HFF-Myc (cell line): ENCODE measurements at places on chromosomes 12 and 14.

DNA sequence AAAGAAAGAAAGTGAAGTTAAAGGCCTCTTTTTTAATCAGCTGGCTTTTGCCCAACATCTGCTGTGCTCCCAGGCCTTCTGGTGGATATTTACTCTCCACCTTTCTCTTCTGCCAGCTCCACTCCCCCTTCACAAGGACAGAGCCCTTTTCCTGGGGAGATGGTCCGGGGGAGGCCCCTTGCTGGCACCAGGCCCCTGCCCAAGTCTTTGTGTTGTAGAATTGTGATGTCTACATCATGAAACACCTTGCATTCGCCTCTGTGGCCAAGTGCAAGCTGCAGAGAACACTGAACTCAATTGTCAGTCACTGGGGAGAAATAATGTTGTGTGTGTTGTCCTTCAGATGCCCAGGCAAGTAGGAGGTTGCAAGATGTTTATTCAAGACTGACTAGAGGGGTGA is 150.3 kb downstream of the DPF3 start:
- DNase-seq, result no peak

GRCh38 chr12:8449355-8449859 is 6.4 kb upstream of the CLEC6A start:
- DNase-seq, result no peak

- DNase-seq, result no peak
These were observed 15.4 kb downstream of the TRAPPC6B start for GRCh38 chr14:39154594-39155189.

GRCh38 chr12:100926669-100927248 is 132.2 kb downstream of the ANO4 start:
- DNase-seq, result peak; percentile 7

DNA sequence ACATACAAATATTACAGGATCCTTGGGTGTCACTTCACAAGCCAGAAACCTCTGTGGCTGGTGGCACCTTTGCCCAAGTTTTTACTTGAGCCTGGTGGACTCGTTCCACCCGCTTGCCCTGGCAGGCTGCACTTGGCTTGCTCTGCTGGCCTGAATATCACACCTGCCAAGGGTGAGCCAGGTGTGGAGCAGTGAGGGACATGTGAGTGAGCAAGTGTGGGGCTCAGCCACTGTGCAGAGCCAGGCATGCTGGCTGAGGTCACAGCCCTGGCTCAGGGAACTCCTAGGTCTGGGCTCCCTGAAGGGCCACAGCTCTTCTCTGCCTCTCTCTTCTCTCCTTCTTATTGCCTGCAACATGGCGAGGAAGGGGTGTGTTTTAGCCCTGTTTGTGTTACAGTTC is 82.0 kb downstream of the SLC16A7 start:
- no peak for DNase-seq

DNA sequence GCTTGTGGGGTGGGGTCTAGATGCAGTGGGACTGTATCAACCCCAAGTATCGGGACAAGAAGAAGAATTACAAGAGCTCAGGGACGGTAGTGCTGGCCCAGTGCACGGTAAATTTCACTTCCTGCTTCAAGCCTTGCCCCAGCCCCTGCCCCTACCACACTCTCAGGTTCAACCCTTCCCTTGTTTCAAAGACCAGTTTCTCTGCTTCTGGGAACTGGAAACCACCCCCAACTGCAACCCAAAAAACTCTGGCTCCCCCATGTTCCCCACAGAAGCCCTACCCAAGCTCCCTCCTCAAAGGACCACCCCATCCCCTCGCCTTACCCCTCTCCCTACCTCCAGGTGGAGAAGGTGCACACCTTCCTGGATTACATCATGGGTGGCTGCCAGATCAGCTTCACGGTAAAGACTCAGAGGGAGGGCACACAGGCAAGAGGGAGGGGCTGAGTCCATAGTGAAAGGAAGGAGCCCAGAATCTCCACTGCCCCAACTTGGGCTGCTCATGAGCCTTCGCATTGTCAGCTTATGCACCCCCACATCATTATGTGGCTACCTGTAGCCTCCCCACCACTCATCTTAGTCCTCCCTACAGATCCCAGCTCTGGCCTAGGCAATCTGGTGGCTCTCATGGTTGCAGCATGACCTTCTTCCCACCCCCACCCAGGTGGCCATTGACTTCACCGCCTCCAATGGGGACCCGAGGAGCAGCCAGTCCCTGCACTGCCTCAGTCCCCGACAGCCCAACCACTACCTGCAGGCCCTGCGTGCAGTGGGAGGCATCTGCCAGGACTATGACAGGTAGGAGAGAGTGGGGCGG is 4.3 kb downstream of the CPNE6 start:
- DNase-seq, result no peak

GRCh38 chr14:103656031-103656755 is 27.2 kb downstream of the KLC1 start:
- DNase-seq, result no peak

DNA sequence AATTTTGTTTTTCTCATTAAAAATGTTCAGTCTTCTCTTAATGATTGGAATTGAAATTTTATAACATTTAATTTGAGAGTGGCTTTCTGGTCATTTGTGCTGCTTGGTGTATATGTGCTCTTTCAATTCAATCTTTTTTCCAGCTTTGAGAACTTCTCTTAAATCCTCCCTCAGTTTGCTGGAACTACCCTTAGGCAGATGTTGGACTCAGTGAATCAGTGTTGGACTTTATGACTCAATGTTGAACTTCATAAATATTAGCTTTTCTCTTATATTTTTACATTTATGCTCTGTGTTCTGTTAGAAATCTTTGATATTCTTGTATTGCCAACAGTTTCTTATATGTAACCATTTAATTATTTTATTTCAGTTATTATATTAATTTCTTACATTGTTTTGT is 935.5 kb upstream of the FBXO33 start:
- no peak for DNase-seq
